ENCODE measurements at places on chromosomes 3 and 15. TPM values are rescaled to one million over a fixed set of nuclear protein-coding genes. Genes with fewer than 3 reads are reported as not detected.

HHATL gene
- not detected for total RNA-seq

KNSTRN gene
- 7.1 TPM for total RNA-seq

RBP2 gene
- total RNA-seq, result not detected

RCCD1 gene
- 1.3 TPM for total RNA-seq

TPRG1 gene
- 2.4 TPM for total RNA-seq

CIAO2A gene
- total RNA-seq, result 47.9 TPM

B3GALNT1 gene
- total RNA-seq, result 0.42 TPM

THSD4 gene
- 0.10 TPM for total RNA-seq

NDN gene
- 0.31 TPM for total RNA-seq

C3orf85 gene
- not detected for total RNA-seq

NR2E3 gene
- total RNA-seq, result not detected

MB21D2 gene
- 8.7 TPM for total RNA-seq

CCR8 gene
- total RNA-seq, result 2.2 TPM

EXOG gene
- total RNA-seq, result 13.3 TPM

SLC15A2 gene
- total RNA-seq, result 2.1 TPM

GNB4 gene
- 22.6 TPM for total RNA-seq

SAMD7 gene
- not detected for total RNA-seq

NPAP1 gene
- not detected for total RNA-seq

TRPM1 gene
- total RNA-seq, result not detected

ONECUT1 gene
- 0.10 TPM for total RNA-seq

SNTN gene
- total RNA-seq, result not detected

MESP1 gene
- total RNA-seq, result not detected

SLC6A1 gene
- under 0.01 TPM for total RNA-seq

DUOXA2 gene
- total RNA-seq, result not detected

BRPF1 gene
- total RNA-seq, result 40.9 TPM

KIF7 gene
- 0.21 TPM for total RNA-seq

TEX55 gene
- not detected for total RNA-seq
